Upper lobe of right lung (tissue), 1 donor: ENCODE measurements at places on chromosomes 7 and 10. TPM values are rescaled to one million over a fixed set of nuclear protein-coding genes. Genes with fewer than 3 reads are reported as not detected.
A peak's percentile ranks its signal among the peaks of the same experiment; 100 is the strongest.

Gene DNAJB6
- total RNA-seq, result 95.8 TPM

Gene TMEM270
- not detected for total RNA-seq

DNA sequence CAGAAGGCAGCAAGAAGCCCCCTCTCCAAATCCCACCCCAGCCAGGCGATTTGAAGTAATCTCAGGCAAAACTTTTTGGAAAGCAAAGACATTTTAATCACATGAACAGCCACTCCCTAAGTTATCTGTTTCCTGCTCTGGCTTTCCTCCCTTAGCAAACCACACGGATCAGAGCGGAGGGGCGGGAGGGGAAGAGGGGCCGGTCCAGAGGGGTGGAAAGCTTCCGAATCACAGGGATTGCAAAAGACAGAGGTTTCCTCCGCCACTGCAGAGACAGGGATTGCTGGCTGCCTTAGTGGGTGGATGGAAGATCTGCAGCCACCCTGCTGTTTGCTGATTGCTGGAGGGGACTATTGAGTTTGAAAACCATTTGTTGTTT, 41.2 kb downstream of the ZCCHC24 start:
- peaks cover 78% of the 10 kb centered on the region for H3K4me1 ChIP-seq
- no peak overlapping the region for H3K4me3 ChIP-seq
- DNase-seq, result peak; percentile 66
- H3K27ac ChIP-seq, result peak overlapping the region; percentile 83
- no peaks in the 10 kb centered on the region for H3K27me3 ChIP-seq
- no peaks in the 10 kb centered on the region for H3K36me3 ChIP-seq

- H3K27ac ChIP-seq, result no peak overlapping the region
- H3K4me3 ChIP-seq, result no peak overlapping the region
- H3K4me1 ChIP-seq, result no peaks in the 10 kb centered on the region
- no peaks in the 10 kb centered on the region for H3K36me3 ChIP-seq
- no peak for DNase-seq
Observed at GRCh38 chr7:70640266-70640833, 491.6 kb upstream of the GALNT17 start.

Gene FAM180A
- total RNA-seq, result 6.8 TPM

DNA sequence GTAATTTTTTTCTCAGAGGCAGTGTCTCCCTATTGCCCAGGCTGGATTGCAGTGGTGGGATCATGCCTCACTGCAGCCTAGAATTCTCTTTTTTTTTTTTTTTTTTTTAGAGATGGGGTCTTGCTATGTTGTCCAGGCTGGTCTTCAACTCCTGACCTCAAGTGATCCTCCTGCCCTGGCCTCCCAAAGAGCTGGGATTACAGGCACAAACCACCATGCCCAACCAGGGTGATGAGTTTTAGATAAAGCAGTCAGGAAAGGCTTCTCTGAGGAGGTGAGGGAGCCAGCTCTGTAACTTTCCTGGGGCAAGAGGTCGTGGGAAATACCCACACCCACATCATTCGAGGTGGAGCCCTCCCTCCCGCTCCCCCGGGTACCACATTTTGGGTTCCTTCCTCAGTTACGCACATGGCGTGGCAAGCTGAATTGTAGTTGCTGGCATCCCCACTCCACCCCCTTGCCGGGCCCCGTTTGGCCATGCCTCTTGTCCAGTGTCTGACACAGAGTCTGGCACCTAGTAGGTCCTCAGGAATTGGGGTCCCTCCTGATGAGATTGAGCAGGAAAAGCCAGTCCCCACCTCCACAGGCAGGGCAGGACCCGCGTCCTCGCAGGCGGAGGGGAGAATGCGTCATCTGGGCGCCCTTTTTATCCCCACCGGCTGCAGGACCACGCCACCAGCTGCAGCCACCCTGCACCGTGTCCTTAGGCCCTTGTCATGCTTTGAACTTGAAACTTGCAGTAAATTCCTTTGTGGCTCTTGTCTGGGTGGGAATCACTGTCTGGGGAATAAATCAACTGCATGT, 43.4 kb downstream of the CLIP2 start:
- H3K4me1 ChIP-seq, result no peaks in the 10 kb centered on the region
- DNase-seq, result no peak
- no peak overlapping the region for H3K27ac ChIP-seq
- H3K36me3 ChIP-seq, result no peaks in the 10 kb centered on the region

GRCh38 chr7:151832656-151833055, 44.3 kb downstream of the PRKAG2 start:
- H3K4me3 ChIP-seq, result no peak overlapping the region
- H3K4me1 ChIP-seq, result peaks cover 3% of the 10 kb centered on the region
- H3K36me3 ChIP-seq, result no peaks in the 10 kb centered on the region
- H3K27me3 ChIP-seq, result no peaks in the 10 kb centered on the region

- no peak overlapping the region for H3K4me3 ChIP-seq
- no peak for DNase-seq
- H3K4me1 ChIP-seq, result peaks cover 8% of the 10 kb centered on the region
- H3K36me3 ChIP-seq, result no peaks in the 10 kb centered on the region
- no peaks in the 10 kb centered on the region for H3K27me3 ChIP-seq
Observed at GRCh38 chr10:24958721-24959381, 6.4 kb upstream of the PRTFDC1 start.

DNA sequence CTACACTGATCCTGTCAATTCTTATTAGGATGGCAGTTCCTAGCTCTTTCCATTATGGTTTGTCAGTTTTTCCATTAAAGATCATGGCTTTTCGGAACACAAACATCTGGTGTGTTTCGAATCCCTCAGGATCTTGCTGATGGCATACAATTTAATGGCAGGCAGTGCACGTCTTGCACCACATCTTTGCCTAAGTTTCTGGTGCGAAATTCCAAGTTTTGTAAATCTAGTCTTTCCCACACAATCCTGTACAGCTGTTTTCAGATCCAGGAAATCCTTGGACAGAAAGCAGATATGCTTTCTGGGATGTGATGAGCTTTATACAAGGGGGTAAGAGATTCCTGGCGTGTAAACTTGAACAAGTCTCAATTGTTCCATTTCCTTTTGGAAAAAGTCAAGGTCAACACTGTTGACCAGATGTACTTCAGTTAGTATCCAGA, 224.3 kb upstream of the PHYHIPL start:
- H3K27me3 ChIP-seq, result no peaks in the 10 kb centered on the region
- H3K27ac ChIP-seq, result no peak overlapping the region
- no peaks in the 10 kb centered on the region for H3K36me3 ChIP-seq
- no peaks in the 10 kb centered on the region for H3K4me1 ChIP-seq

Gene AGBL3
- 3.9 TPM for total RNA-seq

Gene CTAGE6
- total RNA-seq, result 0.52 TPM

- no peaks in the 10 kb centered on the region for H3K4me1 ChIP-seq
- H3K27ac ChIP-seq, result no peak overlapping the region
- no peak overlapping the region for H3K4me3 ChIP-seq
- DNase-seq, result no peak
Observed at GRCh38 chr10:59752278-59752940, 846 bp downstream of the MRLN start.

Gene NPC1L1
- total RNA-seq, result 0.17 TPM

Gene GNAT3
- not detected for total RNA-seq

DNA sequence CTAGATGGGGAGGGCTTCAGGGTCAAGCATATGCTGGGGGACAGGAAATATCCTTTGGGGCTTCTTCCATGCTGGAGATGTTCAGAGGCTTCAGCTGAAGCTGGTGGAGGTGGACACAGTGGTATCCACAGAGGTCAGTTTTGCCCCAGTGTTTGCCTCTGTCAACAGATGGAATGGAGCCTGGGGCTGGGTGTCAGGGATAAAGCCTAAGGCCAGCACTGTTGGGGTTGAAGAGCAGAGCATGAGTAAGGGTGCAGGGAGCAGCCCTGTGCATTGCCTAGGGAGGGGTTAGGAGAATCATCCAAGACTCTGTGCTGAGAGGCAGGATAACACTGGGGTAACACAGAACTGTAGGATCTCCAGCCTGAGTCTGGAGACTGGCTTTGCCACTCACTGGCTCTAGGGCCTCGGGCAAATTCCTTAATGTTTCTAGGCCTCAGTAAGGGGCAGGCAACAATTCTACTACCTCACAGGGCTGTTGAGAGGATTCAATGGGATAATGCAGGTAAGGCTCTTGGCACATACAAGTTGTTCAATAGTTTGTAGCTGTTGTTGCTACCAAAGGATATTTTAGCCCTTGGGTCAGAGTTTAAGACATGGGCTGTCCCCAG, 21.8 kb upstream of the MYL7 start:
- H3K27me3 ChIP-seq, result no peaks in the 10 kb centered on the region
- H3K36me3 ChIP-seq, result no peaks in the 10 kb centered on the region
- H3K27ac ChIP-seq, result no peak overlapping the region
- no peak overlapping the region for H3K4me3 ChIP-seq
- H3K4me1 ChIP-seq, result no peaks in the 10 kb centered on the region
- no peak for DNase-seq

DNA sequence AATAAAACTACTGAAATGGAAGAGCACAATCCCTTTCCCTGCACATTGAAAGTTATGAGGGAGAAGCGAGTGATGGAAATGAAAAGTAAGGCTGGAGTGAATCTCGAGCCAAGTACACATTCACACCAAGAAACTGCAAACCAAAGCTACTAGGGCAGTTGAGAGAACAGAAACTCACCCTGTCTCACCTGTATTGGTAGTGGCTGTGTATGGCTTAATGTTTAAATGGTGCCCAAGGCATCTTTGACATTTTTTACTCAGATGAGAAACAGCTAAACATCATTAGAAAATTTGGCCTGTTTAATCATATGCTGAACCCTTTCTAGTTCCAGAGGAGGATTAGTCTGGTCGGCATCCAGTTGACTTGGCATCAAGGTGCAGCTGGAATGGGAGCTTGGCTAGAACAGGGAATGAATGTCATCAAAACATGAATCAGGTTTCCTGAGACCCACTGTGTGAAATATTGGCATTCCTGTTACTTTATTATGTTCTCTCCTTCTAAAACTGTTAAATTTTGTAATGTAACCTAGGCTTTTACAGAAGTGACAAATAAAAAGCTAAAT, 840.8 kb downstream of the GRM8 start:
- no peaks in the 10 kb centered on the region for H3K4me1 ChIP-seq
- H3K4me3 ChIP-seq, result no peak overlapping the region
- no peak for DNase-seq
- H3K27ac ChIP-seq, result no peak overlapping the region
- no peaks in the 10 kb centered on the region for H3K27me3 ChIP-seq
- no peaks in the 10 kb centered on the region for H3K36me3 ChIP-seq

- no peak overlapping the region for H3K27ac ChIP-seq
- H3K36me3 ChIP-seq, result no peaks in the 10 kb centered on the region
- H3K27me3 ChIP-seq, result no peaks in the 10 kb centered on the region
- no peaks in the 10 kb centered on the region for H3K4me1 ChIP-seq
- no peak for DNase-seq
Observed at GRCh38 chr7:81776161-81776560, 6.3 kb upstream of the HGF start.

- no peak overlapping the region for H3K4me3 ChIP-seq
- no peak for DNase-seq
- H3K27me3 ChIP-seq, result no peaks in the 10 kb centered on the region
- H3K36me3 ChIP-seq, result no peaks in the 10 kb centered on the region
- no peak overlapping the region for H3K27ac ChIP-seq
- H3K4me1 ChIP-seq, result peaks cover 2% of the 10 kb centered on the region
Observed at GRCh38 chr7:27399791-27400567, 157.4 kb downstream of the EVX1 start.

DNA sequence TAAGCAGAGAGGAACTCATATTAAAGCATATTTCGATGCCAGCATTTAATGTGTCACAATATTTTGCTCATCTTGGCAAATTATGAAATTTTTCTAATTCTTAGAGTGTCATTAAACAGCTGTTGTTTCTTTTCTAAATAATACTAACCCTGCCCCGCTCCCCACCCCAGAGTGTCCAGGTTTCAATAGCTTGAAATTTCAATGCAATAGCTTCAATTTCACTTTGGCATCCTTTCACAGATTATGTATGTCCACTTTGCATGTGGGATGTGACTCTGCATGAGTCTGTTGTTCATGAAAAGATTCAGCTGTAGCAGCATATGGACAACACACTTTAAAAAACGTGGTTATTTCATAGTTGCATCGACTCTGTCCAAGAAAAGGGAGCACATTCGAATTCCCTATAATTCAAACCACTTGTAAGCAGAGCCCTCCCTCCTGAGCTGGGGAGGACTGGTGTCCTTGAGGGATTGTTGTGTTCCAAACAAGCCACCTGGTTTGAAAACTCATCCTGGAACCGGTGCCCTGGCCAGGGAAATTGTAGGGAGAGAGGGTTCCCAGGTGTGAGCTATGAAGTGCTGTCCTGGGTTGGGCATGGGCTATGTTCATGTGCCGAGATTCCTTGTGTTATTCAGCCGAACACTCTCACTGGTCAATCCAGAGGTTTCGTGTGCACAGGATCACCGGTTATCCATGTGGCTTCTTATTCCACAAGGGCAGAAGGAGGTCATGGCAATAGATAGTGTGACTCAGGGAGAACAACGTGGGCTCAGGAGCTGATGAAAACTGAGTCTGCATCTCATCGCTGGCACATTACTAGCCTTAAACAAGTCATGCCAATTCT, 64.6 kb upstream of the CREB5 start:
- no peak overlapping the region for H3K27ac ChIP-seq
- H3K4me3 ChIP-seq, result no peak overlapping the region
- no peaks in the 10 kb centered on the region for H3K4me1 ChIP-seq
- H3K36me3 ChIP-seq, result no peaks in the 10 kb centered on the region
- H3K27me3 ChIP-seq, result no peaks in the 10 kb centered on the region

- no peak overlapping the region for H3K4me3 ChIP-seq
- peak; percentile 79 for DNase-seq
- H3K4me1 ChIP-seq, result no peaks in the 10 kb centered on the region
- H3K27me3 ChIP-seq, result no peaks in the 10 kb centered on the region
Observed at GRCh38 chr10:44827431-44828006, 83.6 kb upstream of the TMEM72 start.

DNA sequence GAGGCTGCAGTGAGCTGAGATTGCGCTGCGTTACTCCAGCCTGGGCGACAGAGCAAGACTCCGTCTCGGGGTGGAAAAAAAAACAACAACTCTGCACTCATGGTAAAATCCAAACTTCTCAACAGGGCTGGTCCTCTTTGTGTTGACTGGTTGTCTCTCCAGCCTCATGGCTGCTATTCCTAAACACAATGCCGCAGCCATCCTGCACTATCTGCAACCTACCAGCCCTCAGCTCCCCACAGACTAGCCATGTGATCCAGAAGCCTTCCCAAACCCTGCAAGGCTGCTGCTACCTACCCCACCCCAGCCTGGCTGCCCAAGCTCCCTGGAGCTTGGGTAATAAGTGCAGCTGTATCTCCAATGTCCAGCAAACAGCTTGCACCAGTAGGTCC, 11.7 kb downstream of the ZYX start:
- H3K27ac ChIP-seq, result peak overlapping the region; percentile 90
- H3K4me3 ChIP-seq, result no peak overlapping the region
- no peak for DNase-seq
- peaks cover 59% of the 10 kb centered on the region for H3K4me1 ChIP-seq
- H3K27me3 ChIP-seq, result no peaks in the 10 kb centered on the region

- no peaks in the 10 kb centered on the region for H3K27me3 ChIP-seq
- H3K4me1 ChIP-seq, result peaks cover 8% of the 10 kb centered on the region
- no peak overlapping the region for H3K4me3 ChIP-seq
- no peak overlapping the region for H3K27ac ChIP-seq
- no peak for DNase-seq
Observed at GRCh38 chr10:78333362-78334143, 299.9 kb downstream of the RPS24 start.

- no peak overlapping the region for H3K4me3 ChIP-seq
- H3K4me1 ChIP-seq, result no peaks in the 10 kb centered on the region
- H3K36me3 ChIP-seq, result no peaks in the 10 kb centered on the region
Observed at GRCh38 chr10:3071405-3072198, 4.3 kb downstream of the PFKP start.

- no peaks in the 10 kb centered on the region for H3K36me3 ChIP-seq
- no peaks in the 10 kb centered on the region for H3K27me3 ChIP-seq
- no peak overlapping the region for H3K27ac ChIP-seq
- no peak overlapping the region for H3K4me3 ChIP-seq
- DNase-seq, result no peak
- H3K4me1 ChIP-seq, result no peaks in the 10 kb centered on the region
Observed at GRCh38 chr10:59373071-59373470, 10.7 kb upstream of the FAM13C start.

Gene MOGAT3
- total RNA-seq, result not detected

Gene HOXA6
- 6.5 TPM for total RNA-seq
